ENCODE measurements at places on chromosomes 13 and 19.

- no peak for DNase-seq
These were observed 174.9 kb downstream of the B3GLCT start for GRCh38 chr13:31374682-31375081.

DNA sequence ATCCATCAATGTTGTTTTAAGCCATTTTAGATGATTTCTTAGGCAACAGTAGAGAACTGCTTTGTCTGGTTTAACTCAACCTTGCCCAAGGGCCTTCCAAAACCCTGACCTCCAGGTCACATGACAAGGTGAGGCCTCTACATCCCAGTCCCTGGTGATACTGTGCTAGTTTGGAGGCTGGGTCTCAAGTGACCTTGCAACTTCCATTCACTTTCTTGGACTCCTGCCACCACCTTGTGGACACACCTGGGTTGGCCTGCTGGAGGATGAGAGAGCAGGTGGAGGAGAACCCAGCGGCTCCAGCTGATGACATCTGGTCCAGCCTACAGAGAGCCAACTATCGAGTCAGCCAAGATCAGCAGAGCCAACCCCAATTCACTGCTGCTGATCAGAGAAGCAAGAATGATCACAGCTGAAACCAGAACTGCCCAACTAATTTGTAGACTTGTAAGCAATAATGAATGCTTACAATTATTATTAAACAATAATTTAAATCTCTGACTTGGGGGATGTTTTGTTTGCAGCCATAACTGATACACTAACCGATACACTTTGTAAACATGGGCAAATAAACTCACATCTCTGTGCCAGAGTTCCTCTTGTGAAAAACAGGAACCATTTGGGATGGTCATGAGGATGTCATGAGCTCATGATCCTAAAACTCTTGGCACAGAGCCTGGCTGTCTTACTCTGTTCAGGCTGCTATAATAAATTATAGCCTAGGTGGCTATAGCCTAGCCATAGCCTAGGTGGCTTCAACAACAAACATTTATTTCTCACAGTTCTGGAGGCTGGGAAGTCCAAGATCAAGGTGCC, 11.5 kb downstream of the FAM187B start:
- no peak for DNase-seq

- no peak for DNase-seq
These were observed 704.1 kb downstream of the OLFM4 start for GRCh38 chr13:53732664-53733063.

GRCh38 chr13:87671753-87672605, 808 bp downstream of the SLITRK5 start:
- no peak for DNase-seq

GRCh38 chr13:77749344-77749880, 51.9 kb downstream of the SLAIN1 start:
- DNase-seq = no peak

- DNase-seq = no peak
These were observed 43.9 kb downstream of the ZNF331 start for GRCh38 chr19:53581871-53582279.

DNA sequence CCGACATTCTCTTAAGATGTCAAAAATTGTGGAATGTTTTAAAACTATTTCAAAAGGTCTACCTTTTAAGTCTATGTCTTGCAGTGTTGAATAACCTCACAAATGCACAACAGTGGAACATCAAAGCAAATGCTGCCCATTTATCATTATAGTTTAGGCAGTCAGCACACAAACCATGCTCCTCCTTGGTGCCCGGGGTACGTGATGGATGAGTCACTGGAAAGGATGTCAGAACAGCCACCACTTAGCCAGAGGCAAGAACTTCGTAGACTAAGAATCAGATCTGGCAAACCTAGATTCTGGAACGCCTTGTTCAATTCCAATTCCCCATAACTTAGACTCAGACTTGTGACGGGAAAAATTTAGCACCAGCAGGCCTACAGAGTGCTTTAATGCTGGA, 343.6 kb downstream of the FGF9 start:
- DNase-seq = no peak

DNA sequence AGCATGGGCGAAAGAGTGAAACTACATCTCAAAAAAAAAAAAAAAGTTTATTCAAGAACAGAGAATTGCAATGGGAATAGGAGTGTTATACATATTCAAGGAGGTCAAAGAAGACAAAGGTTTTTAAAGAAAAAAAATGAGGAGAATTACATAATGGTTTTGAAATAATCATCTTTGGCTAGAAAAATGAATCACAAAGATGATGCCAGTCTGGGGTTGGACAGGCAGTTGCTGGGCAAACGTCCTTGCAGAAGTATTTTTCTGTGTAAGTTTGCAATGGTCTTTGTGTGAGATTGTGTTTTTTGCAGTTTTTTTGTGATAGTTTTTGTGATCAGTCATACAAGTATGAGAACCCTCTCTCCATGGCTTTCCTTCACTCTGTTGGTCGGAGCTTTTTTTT, 23.7 kb downstream of the LYPD3 start:
- no peak for DNase-seq

DNA sequence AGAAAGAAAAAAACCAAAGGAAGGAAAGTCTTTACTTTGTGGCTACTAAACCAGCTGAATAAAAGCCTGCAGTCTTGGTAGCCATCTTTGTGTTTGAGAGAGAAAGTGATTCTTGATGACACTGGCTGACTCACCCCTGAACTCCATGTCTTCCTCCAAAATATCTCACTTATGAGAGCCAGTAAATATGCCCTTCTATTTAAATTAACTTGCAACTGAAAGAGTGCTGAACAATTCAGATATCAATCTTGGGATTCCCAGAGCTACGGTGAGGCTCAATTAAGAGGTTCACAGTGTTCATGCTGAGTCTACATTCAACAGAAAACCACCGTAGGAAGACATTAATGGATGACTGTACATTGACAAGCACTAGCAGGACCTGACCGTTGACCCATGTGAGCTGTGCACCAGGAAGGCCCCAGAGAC, 57.9 kb downstream of the KCTD12 start:
- DNase-seq = no peak

DNA sequence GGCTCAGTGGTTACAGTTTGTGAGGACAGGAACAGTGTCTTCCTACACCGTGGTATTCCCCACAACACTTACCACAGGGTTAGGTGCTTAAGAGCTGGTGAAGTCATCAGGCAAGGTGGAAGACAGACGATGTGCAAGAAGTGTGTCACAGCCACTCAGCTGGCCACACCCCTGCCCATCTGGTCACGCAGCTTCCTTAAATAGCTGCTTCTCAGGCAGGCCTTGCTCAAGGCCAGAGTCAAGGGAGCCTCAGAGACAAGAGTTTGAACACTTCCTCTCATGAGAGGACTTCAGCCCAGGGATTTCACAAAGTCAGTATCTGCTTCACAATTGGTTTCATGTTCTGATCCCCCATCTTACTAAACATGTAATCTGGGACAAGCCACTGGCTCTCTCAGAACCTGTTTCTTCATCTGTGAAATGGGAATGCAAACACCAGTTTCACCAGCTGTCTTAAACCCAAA, 80.3 kb upstream of the FRY start:
- DNase-seq = no peak

- no peak for DNase-seq
These were observed 40.6 kb downstream of the TNFSF11 start for GRCh38 chr13:42614436-42615035.

DNA sequence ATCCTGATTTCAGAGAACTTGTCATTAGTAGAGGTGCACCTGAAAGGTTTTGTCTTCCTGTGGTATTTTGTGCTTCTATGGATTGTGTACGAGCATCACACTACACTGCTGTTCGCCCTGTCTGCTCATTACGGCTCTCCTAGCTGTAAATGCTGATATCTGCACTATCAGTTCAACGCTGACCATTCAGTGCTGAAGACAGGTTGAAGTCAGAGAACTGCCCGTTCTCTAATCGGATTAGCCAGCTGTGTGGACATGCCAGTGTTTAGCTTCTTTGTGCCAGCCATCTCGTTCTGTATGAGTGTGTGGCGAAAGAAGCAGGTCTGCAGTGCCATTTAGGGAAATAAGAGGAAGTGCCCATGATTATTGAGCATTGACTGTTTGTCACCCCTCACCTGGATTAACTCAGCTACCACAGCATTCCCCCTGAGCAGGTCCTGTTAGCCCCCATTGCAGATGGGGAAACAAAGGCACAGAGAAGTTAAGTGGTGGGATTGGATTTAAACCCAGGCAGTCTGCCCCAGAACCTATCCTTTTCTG, 21.6 kb upstream of the C1QTNF9 start:
- no peak for DNase-seq

DNA sequence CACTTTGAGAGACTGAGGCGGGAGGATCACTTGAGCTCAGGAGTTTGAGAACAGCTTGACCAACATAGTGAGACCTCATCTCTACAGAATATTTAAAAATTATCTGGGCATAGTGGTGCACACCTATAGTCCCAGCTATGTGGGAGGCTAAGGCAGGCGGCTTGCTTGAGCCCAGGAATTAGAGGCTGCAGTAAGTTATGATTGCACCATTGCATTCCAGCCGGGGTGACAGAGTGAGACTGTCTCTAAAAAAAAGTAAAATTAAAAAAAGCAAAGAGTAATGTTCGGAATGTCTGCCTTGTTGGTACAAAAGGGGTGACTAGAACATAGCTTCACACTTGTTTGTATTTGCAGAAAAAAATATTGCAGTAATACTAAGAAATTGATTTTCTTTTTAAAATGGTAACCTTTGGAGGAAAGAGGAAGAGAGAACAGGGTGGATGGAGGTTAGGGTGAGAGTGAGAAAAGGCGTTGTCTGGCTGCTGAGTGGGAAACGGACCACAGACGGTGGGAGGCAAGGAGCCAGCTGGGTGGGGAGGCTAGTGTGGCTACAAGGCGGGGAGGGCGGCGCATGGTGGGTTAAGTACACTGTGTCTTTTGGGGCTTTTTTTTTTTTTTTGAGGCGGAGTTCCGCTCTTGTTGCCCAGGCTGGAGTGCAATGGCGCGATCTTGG, 10.2 kb downstream of the PPP1R14A start:
- DNase-seq = no peak

DNA sequence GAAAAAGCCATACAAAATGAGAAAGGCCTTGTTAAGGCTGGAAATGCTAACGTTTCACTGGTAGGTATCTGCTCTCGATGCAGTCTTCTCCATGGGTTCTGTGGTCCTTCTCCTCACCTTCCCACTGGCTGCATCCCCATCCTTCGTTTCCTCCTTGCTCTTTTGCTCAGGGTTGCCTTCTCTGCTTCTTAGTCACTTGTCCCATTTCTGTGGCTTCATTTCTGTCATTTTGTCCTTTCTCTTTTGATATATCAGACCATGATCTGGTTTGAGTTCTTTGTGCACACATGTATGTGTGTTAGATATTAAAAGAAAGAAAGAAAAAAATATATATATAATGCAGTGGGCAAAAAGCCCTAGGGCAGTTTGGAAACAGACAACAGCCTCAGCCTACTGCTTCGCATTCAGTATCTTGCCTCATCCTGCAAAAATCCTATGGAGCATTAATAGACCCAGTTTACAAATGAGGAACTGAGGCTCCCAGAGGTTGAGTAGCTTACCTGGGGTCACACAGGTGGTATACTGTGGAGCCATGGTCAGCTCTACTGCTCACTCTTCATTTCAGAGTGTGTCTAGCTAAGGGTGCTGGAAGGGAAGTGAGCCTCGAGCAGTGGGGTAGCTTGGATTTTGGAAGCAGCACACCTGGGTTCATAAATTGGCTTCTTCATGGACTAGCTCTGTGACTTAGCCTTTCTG, 57.6 kb upstream of the MEDAG start:
- no peak for DNase-seq

- DNase-seq = no peak
These were observed 501 bp downstream of the GTPBP3 start for GRCh38 chr19:17337675-17338432.

GRCh38 chr19:17306285-17306714, 628 bp downstream of the MRPL34 start:
- no peak for DNase-seq

DNA sequence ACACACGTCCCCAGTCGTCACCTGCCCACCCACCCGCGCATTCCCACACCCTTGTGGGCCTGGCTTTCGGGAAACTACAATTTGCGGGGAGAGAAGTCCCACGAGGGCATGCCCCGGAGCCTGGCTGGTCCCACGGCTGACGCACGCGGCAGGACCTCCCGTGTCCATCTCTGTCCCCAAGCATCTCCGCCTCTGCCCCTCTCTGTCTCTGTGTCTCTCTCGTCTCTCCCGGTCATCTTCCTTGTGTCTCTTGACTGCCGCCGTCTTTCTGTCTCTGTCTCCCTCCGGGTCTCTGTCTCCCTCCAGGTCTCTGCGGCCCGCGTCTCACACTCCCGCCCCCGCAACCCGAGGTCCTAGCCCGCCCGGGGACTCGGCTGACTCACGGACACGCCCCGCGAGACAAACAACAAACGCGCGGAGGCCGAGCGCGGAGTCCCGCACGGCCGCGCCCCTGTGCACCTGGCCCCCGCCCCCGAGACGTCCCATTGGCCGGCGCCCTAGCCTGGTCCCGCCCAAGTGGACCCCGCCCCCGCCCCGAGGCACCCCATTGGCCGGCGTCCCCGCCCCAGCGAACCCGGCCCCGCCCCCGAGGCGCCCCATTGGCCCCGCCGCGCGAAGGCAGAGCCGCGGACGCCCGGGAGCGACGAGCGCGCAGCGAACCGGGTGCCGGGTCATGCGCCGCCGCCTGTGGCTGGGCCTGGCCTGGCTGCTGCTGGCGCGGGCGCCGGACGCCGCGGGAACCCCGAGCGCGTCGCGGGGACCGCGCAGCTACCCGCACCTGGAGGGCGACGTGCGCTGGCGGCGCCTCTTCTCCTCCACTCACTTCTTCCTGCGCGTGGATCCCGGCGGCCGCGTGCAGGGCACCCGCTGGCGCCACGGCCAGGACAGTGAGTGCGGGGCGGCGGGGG, at the start of gene FGF22:
TSS of gene FGF22 (plus strand) at position 627 of the 908 bp plus-strand sequence. CDS start at position 674, 47 bp downstream.
- peak; percentile 55 for DNase-seq

DNA sequence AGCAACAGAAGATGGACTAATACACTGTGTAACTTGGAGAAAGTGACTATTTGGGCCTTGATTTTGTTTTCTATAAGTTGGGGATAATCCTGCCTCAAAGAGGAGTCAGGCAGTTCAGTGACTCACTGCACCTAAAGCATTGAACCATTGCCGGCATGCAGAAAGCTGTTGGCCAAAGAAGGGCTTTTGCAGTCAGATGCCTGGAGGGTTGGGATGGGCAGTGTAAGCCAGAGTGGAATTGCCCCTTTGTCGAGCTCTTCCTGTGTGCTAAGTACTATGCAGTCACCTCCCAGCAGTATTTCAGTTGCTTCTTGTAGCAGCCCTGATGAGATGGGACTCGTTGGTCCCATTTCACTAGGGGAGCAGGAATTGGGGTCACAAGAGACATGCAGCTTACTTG, 11.1 kb downstream of the ZNF473 start:
- no peak for DNase-seq

DNA sequence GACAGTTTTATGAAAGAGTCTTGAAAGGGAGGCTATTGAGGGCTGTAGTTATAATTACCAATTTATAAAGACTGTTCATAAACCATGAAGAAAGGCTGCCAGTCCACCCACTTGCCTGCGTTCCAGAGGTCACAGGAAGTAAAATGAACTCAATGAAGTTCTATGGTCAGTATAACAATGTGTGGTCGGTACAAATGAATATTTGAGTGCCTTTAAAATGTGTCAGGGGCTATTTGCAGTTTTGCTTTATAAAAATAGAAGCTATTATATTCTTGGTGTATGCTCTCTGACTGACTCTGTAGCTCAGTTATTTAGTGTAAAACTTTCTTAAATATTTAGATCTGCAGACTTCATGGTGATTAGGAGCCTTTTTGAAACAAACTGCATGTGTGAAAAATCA, 47.0 kb downstream of the ESD start:
- DNase-seq = no peak

GRCh38 chr13:97339019-97339987, 94.7 kb upstream of the RAP2A start:
- peak; percentile 75 for DNase-seq

GRCh38 chr13:46903748-46904147, 6.9 kb upstream of the HTR2A start:
- DNase-seq = no peak

Measured in skeletal muscle cell (primary cell).